ENCODE measurements at places on chromosomes 11 and 22. TPM values are rescaled to one million over a fixed set of nuclear protein-coding genes. Genes with fewer than 3 reads are reported as not detected.

The ANGPTL5 gene
- 1.9 TPM for total RNA-seq

The GP1BB gene
- not detected for total RNA-seq

GRCh38 chr11:26134481-26135355, 197.2 kb upstream of the ANO3 start:
- no peak for DNase-seq

- DNase-seq = no peak
Observed at GRCh38 chr11:35290876-35291275, 128.5 kb downstream of the SLC1A2 start.
